Caco-2 (cell line): ENCODE measurements at places on chromosomes 13 and 19.
A peak's percentile ranks its signal among the peaks of the same experiment; 100 is the strongest.

DNA sequence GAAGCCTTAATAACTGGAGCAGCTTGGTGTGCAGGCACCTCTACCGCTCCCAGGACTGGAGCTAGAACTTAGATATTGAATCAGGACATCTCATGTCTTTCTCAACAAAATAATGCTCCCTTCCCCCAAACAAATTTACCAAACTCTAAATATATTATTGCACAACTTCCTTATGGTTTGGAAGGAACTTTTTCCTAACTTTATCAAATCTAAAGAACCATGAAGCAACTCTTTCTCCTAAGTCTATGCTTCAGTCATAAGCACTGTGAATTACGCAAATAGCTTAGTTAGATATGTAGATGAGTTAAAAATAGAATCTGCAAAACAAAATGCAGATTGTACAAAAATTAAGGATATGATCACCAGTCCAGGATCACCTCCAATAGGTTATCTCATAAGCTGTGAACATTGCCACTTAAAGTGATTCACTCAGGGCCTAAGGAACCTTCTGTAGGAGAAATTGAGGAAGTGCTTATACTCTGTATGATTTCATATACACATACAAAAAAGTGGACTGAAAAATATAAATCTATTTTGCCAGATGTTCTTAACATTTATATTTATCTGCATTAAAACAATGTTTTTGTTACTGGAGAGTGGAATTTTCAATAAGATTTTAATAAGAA lies 20.4 kb upstream of the MAB21L1 start:
- DNase-seq = no peak

- no peak for DNase-seq
Measured at GRCh38 chr19:12353375-12353774, 12.1 kb downstream of the ZNF442 start.

GRCh38 chr19:2542341-2543069 lies 66.6 kb downstream of the GADD45B start:
- DNase-seq = peak; percentile 57

DNA sequence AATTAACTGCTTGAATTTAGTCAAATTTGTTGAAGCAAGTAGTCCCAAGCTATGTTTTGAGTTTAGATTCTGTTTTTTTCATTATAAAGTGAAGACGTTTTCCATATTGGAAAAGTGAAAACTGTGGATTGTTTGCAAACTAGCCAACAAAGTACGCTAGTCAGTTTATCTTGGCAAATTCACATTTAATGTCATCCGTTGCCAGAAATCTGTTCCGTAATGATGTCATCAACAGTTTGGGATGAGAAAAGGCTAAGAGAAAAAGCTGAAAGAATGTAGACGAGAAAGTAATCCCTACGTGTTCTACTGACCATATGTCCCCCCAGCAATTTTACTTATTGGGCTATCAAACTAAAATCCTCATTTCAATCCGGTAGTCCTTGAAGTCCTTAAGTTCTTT lies 419.6 kb downstream of the GPC6 start:
- no peak for DNase-seq

DNA sequence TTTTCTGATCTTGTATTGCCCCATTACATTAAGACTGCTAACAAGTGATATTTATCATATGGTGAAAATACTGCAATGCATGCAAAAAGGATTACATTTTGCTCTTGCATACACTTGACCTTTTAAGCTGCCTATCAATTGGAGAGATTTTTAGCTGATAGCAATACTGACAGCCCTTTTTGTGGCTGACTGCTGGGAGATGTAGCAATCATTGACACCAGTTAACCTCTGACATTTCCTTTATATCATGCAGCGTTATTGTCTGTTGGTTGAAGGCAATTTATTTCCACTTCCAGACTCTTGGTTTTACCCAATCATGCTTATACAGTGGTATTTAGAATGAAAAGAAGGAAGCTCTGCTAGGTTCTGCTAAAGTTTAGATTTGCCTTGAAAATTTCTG lies 364.0 kb downstream of the LMO7 start:
- no peak for DNase-seq

GRCh38 chr19:43725468-43725867 lies 9.6 kb downstream of the IRGC start:
- DNase-seq = no peak

- no peak for DNase-seq
Measured at GRCh38 chr13:109728791-109729731, 57.3 kb downstream of the IRS2 start.

GRCh38 chr13:41148419-41149283 lies 16.0 kb upstream of the KBTBD6 start:
- DNase-seq = peak; percentile 30

- DNase-seq = no peak
Measured at GRCh38 chr19:41327076-41327575, 17.2 kb downstream of the CCDC97 start.

GRCh38 chr13:71829547-71829946 lies 37.5 kb downstream of the DACH1 start:
- DNase-seq = no peak

DNA sequence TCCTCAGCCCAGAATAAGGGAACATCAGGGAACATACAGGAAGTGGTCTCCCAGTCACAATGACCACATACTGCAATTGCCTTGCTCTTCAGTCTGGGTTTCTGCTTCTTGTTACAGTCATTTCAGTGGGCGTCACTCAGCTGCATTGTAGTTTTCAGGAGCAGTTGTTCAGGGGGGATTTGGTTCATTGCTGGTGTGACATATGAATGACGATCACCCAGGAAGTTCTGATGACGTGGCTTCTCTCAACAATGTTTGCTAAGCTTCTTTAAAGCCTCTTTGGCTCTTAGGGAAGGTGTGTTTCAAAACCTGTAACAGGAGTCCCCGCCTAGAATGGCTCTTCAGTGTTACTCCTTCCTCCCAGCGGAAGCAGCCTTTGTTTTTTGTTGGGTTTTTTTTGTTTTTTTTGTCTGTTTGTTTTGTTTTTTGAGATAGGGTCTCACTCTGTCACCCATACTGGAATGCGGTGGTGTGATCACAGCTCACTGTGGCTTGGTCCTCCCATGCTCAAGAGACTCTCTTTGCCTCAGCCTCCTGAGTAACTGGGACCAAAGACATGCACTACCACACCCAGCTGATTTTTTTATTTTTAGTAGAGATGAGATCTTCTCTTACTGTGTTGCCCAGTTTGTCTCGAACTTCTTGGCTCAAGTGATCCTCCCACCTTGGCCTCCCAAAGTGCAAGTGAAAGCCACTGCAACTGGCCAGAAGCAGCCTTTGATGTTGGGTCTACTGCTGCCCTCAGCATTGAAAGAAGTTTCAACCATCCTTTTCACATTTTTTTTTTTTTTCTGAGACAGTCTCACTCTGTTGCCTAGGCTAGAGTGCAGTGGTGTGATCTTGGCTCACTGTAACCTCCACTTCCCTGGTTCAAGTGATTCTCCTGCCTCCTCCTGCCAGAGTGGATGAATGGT lies 1.4 kb upstream of the SCEL start:
- no peak for DNase-seq

- peak; percentile 71 for DNase-seq
Measured at GRCh38 chr19:1471010-1471514, 8.0 kb downstream of the C19orf25 start.

- no peak for DNase-seq
Measured at GRCh38 chr13:40233731-40234195, 432.7 kb downstream of the FOXO1 start.

- DNase-seq = peak; percentile 69
Measured at GRCh38 chr13:40666933-40667621, 636 bp upstream of the FOXO1 start.

- DNase-seq = peak; percentile 15
Measured at GRCh38 chr13:94988654-94989053, 276.3 kb upstream of the SOX21 start.
